ENCODE measurements at places on chromosomes 7 and 10.

DNA sequence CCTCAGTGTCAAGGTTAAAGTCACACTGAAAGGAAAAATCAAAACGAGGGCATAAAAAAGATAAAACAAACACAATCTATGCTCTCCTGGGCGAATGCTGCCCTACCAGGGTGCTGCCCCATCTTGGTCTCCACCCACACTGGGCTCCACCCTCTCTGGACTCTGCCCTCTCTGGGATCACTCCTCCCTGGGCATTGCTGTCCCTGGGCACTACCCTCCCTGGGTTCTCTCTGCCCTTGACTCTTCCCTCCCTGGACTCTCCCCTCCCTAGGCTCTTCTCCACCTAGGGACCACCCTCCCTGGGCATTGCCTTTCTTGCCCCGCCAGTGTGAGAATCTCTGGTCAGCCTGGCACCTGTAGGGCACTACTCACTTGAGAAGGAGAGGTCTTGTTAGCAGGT lies 8.6 kb downstream of the GDF2 start:
- no peak for DNase-seq

DNA sequence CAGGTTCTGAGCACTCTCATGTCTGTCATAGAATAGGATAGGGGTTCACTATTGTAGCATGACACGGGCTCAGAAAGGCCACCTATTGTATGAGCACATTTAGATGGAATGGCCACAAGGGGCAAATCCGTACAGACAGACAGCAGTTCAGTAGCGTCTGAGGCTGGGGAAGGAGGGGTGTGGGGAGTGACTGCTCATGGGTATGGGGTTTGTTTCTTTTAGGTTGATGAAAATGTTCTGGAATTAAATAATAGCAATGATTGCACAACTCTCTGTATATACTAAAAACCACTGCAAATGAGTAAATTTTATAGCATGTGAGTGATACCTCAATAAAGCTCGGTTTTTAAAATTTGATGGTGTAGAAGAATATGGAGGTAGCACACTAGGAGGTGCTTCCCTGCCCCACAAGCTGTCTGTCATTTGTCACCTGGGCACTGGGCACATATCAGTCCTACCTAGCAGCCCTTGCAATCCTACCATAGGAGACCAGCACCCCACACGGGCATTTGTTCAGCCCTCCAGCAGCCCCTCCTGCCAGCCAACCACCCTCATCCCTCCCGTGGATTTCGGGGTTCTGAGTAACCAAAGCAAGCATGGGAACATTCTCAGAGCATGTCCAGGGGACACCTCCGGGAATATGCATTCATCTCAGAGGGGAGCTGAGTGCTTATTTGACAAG lies 35.2 kb downstream of the KCNMA1 start:
- no peak for DNase-seq

DNA sequence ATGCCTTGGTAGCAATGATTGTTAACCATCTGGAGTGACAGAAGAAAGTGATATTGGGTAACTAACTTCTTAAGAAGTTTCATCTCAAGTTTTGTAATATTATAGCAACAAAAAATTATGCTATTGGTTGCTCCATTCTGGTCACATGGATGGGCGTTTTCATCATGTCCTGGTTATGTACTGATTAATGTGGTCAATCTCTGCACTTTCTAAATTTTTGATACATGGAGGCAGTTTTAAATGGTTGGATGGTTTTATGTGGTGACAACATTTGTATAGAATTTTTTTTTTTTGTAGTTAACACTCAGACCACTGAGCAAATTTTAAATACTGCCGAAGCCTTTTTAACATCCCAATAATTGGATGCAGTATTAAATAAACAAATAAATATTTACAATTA lies 55.2 kb upstream of the CCAR1 start:
- DNase-seq: no peak

- no peak for DNase-seq
Observed at GRCh38 chr7:20327055-20327454, 3.6 kb upstream of the ITGB8 start.

DNA sequence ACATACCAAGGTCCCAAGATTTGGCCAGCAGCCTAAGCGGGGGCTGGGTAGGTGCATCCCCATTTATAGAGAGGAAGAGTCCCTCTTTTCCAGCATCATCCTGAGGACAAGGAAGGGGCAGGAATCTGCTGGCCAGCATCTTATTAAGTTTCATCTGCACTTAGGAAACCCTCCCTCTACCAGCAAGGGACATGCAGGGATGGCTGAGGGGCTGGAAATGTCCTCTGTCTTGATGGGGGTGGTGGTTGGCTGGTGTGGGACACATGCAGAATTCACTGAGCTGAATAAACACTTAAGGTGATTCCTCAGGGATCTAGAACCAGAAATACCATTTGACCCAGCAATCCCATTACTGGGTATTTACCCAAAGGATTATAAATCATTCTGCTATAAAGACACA lies 42.1 kb downstream of the NOD1 start:
- DNase-seq: no peak

GRCh38 chr10:16699435-16700057 lies 117.7 kb downstream of the RSU1 start:
- DNase-seq: no peak

GRCh38 chr7:44150466-44150832 lies 9.3 kb upstream of the MYL7 start:
- peak; percentile 55 for DNase-seq
